Stimulated activated CD8-positive, alpha-beta memory T cell treated with anti-CD3 and anti-CD28 coated beads, Interleukin-15, amount 100 ng/mL, for 4 hours (primary cell): ENCODE measurements at places on chromosomes 3 and 15.

DNA sequence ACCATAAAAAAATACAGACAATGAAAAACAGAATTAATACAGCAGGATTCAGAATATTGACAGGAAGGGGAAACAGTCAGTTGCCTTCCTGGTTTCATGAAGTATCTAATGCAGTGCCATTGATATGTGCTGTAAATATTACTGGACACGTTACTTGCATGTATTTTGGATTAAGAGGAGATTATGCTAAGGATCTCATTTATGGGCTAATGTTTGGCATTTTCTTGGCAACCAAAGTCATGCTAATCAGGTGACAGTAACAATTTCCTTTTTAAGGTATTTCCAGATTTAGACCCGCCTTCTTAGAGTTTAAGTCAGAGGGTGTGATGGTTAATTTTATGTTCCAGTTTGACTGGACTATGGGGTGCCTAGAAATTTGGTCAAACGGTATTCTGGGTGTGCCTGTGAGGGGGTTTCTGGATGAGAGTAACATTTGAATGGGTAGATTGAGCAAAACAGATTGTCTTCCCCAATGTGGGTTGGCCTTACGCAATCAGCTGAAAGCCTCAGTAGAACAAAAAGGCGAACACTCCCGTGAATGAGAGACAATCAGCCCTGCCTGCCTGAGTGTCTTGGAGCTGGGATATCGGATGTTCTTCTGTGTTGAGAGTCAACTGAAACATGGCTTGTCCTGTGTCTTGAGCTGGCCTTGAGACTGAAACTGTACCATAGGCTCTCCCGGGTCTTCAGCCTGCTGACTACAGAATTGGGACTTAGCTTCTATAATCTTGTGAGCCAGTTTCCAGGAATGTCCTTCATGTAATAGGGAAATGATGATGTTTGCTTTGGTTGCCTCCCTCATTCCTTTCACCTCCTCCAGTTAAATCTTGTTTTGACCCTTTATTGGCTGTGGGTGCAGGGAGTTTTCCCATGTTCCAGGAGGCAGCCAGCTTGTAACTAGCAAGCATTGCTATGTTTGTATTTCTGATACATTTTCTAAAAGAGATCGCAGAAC lies 10.5 kb downstream of the SQOR start:
- no peak for DNase-seq

- DNase-seq: no peak
Measured at GRCh38 chr15:85421116-85421925, 40.9 kb downstream of the AKAP13 start.

GRCh38 chr15:80788536-80788935 lies 9.4 kb downstream of the CEMIP start:
- no peak for DNase-seq

DNA sequence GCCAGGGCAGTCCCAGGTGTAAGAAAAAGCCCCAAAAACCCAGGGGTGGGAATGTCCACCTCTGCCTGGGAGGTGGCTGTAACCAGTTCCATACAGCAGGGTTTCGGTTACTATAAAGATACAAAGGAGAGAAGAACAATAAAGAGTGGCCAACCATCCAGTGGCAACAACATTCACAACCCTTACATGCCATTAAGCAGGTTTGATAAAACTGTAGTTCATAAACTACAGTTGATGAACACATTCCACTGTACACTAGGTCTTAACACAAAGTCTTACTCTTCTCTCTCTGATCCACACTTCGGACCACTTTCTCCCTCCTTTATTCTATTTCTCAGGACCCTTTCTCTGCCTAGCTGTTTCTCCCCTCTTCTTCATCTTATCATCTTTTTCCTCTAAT lies 152.0 kb downstream of the TLE3 start:
- no peak for DNase-seq

DNA sequence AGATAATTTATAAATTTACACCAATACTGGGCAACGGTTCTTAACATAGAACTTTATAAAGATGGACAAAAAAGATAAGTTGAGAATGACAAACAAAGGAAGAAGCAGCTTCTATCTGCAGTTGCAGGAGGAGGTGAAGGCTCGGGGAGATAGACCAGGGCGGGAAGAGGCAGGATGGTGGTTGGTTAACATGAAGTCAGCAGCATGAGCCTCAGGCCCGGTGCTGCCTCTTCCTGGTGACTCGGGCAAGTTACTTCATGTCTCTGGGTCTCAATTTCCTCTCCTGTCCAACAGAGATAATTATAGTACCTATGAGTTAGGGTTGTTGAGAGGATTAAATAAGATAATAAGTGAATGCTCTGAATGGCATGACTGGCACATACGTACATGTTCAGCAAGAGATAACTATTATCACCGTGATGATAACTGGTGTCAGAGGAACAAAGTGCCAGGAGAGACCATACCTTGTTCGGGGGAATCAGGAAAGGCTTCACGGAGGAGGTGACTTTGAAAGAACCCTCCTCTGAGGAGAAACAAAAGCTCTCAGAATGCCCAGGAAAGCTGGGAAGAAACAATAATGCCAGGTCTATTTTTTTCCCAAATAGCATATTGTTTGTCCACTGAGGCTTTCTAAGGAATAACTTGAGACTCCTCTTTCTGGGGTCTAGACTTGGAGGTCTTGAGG lies 4.4 kb downstream of the PAK6 start:
- DNase-seq: no peak

GRCh38 chr15:70602834-70603560 lies 160.4 kb downstream of the UACA start:
- no peak for DNase-seq

- no peak for DNase-seq
Measured at GRCh38 chr15:99590913-99591646, 25.3 kb downstream of the MEF2A start.

DNA sequence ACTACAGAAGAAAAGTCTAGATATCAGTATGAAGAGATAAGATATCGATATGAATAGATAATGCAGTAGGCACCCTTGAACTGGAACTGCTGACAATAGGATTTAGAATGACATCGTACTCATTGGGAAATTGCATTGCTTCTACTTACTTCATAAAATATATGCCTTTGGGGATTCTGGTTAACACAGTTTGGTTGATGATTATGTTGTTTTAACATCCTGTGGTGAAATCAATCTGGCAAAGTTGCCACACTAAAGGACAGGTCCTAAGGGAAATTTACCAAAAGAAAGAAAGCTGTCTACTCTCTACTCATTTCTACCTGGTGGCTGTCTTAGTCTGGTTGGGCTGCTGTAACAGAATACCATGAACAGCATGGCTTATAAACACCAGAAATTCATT lies 417.4 kb upstream of the DPH6 start:
- no peak for DNase-seq

DNA sequence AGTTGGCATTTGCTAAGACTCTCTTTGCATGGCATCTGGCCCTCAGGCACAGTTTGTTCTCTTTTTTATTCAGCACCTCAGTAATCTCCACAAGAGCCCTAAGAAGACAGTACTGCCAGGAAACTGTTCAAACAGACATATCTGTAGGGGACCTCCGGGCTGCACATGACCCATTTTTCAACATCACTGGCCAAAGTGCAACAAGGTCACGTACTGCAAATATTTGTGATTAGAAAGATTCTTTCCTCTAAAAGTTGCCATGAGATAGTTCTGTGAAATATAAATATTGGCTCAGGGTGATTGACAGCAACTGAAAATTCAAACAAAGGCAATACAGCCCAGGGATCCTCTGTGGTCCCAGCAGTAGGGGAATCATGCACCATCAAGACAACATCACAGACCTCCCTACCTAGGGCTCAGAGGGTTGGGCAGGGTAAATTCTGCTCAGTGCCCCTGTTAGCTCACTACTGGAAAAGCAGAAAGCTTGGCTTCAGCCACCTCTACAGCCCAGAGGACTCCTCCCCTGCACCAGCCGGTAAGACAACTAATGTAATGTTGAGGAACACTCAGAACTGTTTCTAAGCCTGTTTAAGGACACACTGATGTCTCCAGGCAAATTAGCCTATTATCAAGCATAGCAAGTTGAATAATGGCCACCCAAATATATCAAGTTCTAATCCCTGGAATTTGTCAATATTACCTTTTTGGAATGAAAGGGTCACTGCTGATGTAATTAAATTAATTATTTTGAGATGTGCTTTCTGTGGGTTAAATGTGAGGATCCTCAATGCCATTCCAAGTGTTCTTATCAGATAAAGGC lies 117.4 kb upstream of the LPP start:
- no peak for DNase-seq

DNA sequence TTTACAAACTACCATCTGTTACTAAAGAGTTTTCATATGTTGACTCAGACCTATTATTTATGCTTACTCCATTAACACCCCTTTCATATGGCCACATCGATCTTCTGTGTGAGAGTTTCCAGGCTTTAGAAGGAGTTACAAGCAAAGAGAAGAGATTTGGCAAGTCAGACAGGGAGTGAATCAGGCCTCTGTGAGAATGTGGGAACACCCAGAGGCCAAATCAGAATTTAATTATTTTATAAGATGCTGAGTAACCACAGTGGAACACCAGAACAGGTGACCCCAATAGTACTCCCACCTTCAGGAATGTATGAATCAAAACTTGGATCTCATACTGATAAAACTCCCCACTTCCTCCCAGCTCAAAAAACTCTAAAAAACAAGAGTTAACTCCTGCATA lies 42.0 kb downstream of the IFT57 start:
- no peak for DNase-seq

GRCh38 chr3:101217472-101218245 lies 102.7 kb downstream of the IMPG2 start:
- no peak for DNase-seq

GRCh38 chr3:99118381-99118780 lies 216.9 kb upstream of the DCBLD2 start:
- no peak for DNase-seq

- DNase-seq: no peak
Measured at GRCh38 chr3:119597548-119598288, at the start of gene PLA1A. TSS of gene PLA1A (plus strand) at chr3:119597885. CDS start at chr3:119597914, 29 bp downstream.
